ENCODE measurements at places on chromosomes 1 and 21.

GRCh38 chr1:55369474-55369873 lies 154.3 kb upstream of the USP24 start:
- DNase-seq: no peak

- DNase-seq: no peak
Observed at GRCh38 chr1:157517016-157517415, 35.3 kb downstream of the FCRL5 start.

DNA sequence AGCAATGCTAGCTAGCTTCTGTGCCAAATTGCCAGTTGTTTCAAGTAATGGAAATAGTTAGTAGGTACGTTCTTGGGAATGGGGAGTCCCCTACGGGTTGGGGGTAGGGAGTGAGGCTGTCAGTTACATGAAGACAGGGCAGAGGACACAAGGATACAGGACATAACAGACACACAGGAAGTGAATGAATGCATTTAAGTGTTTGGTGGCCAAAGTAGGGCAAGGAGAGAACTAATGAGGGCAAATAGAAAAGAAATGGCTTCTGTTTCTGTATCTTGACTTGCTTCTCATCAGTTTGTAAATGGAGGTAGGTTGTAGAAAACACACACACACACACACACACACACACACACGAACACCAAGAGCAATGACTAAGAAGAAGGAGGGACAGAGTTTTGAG lies 142.2 kb downstream of the S1PR1 start:
- no peak for DNase-seq

DNA sequence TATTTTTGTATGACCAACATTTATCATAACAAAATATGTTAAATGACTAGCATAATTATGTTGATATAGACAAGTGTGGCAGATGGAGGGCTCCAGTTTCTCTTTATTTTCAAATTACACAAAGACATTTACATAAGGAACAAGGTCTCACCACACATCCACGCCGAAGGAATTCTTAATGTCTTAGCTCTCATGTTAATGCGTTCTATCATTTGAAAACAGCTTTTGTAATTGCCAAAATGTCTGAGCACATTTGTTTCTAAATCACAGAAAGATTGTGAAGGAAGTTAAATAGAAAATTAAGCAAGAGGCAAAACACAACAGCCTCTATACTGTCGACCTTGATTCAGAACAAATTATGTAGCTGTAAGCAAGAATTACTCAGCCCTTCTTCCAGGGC lies 223.0 kb upstream of the NR5A2 start:
- DNase-seq: no peak

GRCh38 chr1:171191992-171192391 lies 6.9 kb downstream of the FMO2 start:
- DNase-seq: no peak

- DNase-seq: peak; percentile 45
Observed at GRCh38 chr1:67371681-67372080, 58.5 kb downstream of the SERBP1 start.

DNA sequence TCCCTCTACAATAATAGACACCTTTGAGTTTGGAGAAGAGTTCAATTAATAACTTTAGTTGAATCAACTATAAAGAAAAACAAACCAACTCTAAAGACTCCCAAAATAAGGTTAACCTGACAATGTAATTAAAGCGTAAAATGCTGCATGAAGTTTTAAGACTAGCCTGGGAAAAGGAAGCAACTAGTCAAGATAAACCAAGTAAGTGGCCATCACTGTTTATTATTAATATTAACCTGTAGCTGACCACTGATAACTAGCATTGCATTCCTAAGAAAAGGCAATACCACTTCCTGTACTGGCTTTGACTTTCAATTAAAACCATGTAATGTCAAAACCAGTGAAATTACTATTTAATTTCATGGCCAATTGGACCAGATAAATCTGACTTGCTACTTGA lies 3.0 kb downstream of the PPP1R15B start:
- DNase-seq: no peak

All from PC-9 (cell line).